Activated CD4-positive, alpha-beta T cell treated with anti-CD3 and anti-CD28 coated beads for 48 hours (primary cell): ENCODE measurements at places on chromosomes 2 and 18.
A peak's percentile ranks its signal among the peaks of the same experiment; 100 is the strongest.

GRCh38 chr2:240021488-240022104 lies 3.5 kb downstream of the NDUFA10 start:
- peak; percentile 83 for DNase-seq

DNA sequence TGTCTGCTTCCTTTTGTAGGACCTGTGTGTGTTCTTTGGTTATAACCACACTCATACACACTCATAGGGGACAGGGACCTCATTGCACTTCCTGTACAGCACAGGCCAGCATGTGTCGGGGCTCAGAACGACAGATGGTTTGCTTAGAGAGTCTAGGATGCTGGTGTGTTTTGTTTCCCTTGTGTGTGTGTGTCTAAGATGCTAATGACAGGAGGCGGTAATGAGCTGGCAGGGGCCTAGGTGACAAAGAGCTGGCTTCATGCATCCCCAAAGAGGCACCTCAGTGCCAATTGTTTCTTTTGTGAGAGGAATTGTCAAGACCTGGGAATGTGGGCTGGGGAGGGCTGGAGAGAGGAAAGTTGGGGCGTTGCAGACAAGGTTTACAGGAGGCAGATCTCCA lies 66.6 kb downstream of the CELF4 start:
- no peak for DNase-seq

DNA sequence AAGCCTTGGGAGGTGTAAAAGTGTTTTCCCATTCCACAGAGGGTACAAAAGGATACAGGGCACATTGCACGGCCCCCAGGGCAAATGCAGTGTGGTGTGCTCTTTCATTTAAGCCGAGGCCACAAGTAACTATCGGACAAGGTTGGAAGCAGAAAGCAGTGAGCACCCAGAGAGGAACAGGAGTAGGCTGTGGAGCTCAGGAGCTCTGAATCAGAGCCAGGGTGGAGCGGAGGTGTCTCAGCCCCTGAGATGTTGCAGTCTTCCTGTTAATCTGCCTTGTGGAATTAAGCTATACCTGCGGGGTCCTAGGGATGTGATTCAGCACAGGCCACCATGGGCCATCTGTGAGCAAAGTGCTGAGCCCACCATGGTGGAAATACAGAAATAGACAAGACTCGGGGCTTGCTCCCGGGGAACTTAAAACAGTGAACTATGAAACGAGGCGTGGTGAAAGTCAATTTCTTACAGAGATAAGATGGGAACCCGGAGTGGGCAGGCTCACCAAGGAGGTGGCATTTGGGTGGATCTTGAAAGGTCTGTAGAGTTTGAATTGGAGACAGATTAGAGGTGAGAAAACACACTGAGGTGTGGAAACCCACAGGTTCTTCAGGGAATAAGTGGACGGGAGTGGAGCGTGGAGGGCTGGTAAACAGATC lies 44.0 kb downstream of the ASAP2 start:
- DNase-seq, result no peak

DNA sequence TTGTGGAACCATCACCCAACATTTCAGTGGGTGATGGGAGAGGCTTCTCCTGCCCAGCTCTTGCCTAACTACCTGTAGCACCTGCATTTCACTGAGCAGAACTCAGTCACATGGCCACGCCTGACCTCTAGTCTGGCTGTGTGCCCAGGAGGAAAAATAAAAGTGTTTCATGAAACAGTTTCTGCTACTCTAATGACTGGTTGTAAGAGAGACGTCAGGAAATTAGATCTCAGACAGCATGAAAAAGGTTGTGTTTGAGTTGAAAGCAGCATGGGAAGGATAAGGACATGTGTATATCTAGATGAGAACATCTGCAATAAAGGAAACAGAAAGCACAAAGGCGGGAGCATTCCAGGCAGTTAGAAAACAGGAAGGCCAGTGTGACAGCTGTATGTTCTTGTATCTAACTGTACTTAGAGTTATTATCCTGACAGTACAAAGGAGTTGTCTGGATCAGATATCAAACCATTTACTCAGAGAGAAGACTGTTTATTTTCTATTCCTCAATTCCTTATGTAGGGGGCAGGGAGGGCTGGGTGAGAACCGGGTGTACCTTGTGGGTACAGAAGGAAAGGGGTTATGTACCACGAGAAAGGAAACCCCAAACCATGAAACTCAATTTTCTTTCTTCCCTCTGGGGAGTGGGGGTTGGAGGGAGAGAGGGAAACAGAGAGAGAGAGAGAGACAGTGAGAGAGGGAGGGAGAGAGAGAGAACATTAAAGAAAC lies 307.4 kb upstream of the VWC2L start:
- DNase-seq, result no peak

DNA sequence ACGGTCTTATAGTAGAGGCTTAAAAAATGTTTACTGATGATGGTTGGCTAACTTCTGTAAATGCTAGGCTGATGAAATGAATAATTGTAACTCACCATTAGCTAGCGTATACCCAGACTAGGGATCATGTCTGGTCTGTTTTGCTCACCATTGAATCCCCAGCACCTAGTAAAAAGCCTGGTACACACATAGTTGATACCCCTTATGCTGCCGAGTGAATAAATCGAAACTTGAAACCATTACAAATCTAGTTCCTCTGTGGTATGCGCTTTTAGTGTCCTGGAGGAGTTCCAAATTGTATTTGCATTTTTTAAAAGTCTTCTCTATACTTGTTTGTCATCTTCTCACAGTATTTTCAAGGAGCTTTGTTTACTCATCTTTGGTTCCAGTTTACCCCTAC lies 1.3 kb downstream of the TAF1B start:
- DNase-seq, result no peak

DNA sequence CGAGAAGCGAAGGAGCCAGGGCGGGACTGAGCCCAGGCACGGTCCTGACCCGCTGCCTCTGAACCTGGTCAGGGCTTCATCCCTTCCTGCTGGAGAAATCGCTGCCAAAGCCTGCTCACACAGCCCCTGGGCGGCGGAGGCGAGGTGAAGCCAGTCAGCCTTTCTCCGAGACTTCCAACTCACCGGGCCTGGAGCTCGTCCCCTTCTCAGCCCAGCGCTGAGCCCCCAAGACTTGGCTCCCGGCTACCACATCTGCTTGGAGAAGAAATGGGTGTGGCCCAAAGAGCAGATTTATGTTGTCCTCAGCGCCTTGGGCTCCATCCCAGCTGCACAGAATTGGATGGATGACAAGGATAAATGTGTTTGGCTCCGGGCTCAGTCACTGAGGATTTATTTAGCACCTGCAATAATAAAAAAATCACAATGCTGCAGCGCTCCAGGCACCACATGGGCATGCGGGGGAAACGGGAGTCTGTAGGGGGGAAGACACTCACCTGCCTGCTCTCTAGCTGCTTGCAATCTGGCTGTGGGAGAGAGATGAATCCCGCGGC lies 64.9 kb downstream of the ACTR2 start:
- DNase-seq, result no peak

DNA sequence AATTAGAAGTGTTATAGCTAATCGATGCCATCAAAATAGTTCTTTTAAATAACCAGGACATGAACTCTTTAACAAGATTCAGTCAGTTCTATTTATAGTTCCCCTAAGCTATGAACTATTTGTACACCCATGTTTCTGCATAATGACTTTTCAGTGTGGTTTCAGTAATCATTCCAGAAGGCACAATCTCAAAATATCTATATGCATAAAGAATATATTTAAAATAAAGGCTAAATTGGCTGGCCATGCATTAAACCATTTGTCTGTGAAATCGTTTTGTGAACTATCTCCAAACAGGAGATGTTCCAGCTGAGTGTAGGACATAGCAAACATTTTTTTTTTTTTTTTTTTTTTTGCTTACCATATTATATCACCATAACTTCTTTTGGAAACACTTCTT lies 719.3 kb downstream of the PLCL1 start:
- DNase-seq, result no peak

DNA sequence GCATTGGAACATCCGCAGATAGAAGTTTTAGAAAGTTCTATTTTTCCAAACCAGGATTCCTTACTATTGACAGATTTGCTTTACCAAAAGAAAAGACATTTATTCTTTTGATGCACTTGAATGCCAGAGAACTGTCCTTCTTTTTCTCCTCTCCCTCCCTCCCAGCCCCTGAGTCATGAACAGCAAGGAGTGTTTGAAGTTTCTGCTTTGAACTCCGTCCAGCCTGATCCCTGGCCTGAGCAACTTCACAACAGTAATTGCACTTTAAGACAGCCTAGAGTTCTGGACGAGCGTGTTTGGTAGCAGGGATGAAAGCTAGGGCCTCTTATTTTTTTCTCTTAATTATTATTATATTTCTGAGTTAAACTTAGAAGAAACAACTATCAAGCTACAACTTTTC lies 33.6 kb downstream of the APCDD1 start:
- no peak for DNase-seq

DNA sequence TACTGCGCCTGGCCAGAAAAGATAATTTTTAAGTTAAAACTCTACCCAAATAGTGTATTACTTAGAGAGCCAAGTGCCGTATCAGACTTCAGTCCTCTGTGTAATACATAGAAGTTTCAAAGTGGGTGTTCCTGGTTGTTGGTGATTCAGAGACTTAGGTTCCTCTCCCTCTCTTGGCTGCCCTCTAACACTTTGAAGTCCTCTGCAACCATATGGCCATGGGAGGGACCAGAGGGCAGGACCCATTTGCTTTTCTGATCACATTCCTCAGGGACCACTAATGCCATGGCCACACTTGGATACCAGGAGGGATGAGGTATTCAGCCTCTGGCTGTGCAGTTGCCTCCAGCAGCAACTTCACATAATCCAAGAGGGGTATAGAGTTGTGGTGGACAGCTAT lies 131.5 kb downstream of the CAPN13 start:
- DNase-seq, result no peak

- DNase-seq, result no peak
These were observed 25.8 kb downstream of the FARP2 start for GRCh38 chr2:241381872-241382271.

DNA sequence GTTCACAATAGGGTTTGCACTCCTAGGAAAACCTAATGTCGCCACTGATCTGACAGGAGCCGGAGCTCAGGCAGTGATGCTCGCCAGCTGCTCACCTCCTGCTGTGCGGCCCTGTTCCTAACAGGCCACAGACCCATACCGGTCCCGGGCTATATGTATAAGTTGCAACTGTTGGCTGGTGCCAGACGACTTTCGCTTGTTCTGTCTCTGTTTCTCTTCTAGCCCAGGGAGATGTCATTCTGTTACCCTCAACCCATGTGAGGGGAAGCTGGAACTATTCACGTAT lies 170.3 kb downstream of the BCL2 start:
- DNase-seq, result no peak

DNA sequence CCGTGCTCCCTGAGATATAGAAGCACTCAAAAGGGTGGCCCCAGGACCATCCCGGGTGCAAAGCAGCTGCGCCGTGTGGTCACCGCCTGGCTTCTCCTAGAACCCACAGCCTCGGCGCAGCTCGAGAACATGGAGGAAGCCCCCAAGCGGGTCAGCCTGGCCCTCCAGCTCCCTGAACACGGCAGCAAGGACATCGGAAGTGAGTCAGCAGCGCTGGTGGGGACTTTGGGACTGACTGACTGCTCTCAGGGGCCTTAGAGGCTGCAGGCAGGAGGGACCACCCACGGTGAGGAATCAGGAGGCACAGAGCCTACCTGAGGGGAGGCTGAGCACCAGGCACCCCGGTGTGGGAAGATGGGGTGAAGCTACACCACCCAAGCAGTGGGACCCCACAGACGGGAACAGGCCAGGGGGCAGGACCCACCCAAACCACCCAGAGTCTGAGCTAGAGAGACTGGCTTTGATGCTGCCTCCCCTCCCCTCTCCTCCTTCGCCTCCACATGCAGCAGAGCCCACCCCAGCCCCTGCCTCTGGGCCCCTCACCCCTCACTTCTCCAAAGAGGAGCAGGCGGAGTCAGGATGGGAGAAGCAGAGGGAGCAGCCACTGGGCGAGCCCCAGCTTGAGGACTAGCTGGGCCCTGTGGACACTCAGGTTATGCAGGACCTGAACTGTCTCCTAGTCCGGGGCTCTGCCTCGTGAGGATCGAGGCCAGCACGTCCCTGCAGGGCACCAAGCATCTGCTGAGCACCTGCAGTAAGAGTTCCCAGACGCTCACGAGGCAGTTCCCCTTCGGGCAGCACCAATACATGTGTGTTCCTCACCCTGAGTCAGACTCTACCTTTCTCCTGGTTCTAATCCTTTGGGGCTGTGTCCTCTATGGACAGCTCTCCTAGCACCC lies 28.7 kb downstream of the MTERF4 start:
- no peak for DNase-seq

GRCh38 chr2:181955010-181955409 lies 30.6 kb upstream of the PPP1R1C start:
- DNase-seq, result no peak

GRCh38 chr2:172710584-172711047 lies 25.0 kb upstream of the RAPGEF4 start:
- peak; percentile 47 for DNase-seq

GRCh38 chr2:235171550-235172031 lies 219.8 kb downstream of the SH3BP4 start:
- DNase-seq, result no peak

- DNase-seq, result no peak
These were observed 68.8 kb downstream of the ITGA4 start for GRCh38 chr2:181526014-181526413.

GRCh38 chr18:36130039-36130831 lies 536 bp downstream of the ELP2 start:
- DNase-seq, result no peak

DNA sequence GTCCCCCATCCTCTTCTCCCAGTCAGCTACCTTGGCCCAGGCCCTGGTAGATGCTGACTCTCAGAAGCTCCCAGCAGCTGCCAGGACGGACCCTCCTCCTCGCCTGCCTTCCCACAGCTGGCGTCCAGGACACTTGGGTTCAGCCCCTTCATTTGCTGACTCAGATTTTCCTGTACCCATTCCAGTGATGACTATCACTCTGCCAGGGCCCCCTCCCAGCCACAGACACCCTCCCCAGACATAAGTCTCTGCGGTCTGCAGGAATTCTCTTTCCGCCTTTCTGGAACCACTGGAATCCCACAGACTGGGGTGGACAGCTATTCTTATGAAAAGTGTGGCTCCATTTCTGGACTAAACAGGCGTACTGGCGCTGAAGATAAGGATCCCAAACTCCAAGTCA lies 260.3 kb upstream of the EPAS1 start:
- DNase-seq, result no peak

DNA sequence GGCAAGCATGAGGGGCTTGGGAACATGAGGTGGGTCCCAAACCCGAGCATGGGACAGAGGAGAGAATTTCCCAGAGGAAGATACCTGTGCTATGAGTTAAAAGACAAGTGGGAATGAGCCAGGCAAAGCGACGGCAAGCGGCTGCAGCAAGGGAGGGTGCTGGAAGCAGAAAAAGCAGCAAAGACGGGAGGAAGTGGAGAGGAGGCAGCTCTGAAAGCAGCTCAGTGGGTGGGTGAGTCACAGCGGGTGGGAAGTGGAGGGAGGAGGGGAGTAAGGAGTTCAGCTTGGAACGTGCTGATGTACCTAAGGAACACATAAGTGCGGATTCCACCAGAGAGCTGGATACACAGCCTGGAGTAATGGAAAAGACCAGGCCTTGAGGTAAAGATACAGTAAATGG lies 41.4 kb downstream of the THUMPD2 start:
- DNase-seq, result no peak

- no peak for DNase-seq
These were observed 87.9 kb downstream of the PXDN start for GRCh38 chr2:1656326-1656960.

DNA sequence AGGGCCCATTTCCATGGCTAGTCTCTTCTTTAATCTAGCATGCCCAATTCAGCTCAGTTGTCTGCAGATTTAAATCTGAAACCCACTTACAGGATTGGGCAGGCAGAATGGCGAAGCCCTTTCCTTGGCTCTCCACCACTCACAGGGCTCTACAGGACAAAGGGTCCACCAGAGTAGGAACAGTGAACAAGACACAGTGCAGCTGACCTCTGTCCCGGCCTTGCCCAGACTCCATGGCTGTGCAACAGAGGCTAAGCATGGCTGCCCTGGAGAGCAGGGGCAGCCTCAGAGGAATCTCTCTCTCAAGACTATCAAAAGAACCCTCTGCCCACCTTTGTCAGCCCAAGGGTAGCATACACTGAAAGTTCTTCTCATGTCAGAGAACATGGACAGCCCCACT lies 9.7 kb upstream of the ATP6V1B1 start:
- no peak for DNase-seq
